ENCODE measurements at places on chromosomes 3 and 15.
A peak's percentile ranks its signal among the peaks of the same experiment; 100 is the strongest.

GRCh38 chr15:36323615-36324014 is 255.8 kb upstream of the CDIN1 start:
- DNase-seq = no peak

DNA sequence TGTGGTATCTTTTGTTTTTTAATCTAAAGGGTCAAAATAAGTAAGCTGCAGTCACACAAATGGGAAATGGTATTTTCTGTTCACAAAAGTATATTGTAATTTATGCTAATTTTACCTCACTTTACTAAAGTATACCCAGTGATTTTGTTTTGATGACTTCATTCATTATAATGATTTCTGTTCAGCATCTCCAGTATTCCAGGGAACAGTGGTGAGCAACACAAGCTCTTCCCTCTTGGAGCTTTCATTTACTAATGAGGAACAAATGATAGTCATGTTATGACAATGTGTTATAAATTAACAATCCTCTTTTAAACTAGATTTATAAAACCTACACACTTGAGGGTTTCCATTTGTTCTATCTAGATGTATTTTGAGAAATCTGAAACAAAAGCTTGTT is 20.5 kb upstream of the EIF3J start:
- DNase-seq = no peak

DNA sequence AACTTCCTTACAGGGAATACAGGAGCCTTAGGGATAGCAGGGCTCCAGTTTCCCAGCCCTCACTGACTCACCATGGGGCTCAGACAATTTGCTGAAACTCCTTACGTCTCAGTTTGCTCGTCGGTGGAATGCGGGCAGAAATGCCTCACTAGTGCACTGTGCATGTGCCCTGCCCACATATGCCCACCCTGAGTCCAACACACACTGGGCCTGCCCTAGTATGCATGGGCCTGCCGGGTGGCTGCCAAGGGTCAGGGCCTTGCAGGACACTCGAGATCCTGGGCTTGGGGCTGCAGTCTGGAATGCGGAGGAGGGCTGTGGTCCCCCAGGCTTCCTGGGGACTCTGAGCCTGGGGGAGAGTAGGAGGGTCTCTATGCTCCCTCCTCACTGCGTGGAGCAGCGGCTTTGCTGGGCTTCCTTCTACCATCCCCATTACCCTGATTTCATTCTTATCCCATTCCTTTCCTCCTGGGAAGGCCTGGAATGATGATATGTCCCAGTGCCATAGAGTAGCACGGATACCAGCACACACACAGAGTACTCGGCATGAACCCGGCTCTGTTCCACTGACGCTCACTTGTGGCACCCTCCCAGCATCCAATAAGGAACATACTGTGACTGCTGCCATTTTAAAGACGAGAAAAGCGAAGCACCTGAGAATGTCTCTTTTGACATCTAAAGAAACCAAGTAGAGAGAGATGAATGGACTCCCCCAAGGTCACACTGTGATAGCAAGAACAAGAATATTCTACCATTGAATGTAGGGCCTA is 124.2 kb downstream of the ASB7 start:
- DNase-seq = no peak

DNA sequence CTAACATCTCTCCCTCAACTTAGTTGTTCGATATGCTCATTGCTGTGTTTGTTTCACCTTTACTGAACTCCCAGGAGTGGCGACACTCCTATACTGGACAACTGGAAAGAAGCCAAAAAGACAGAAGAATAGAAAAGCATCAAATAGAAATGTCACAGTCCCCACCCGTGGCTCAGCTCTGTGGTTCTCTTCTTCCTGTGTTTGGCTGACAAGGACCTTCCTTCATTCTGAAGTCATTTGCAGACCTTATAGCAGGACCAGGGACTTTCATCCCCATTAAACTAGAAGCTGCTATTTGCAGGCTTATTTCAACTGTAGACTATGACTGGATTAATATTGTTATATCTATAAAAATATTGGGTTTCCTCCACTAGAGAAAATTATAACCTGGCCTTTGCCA is 125.9 kb downstream of the NECTIN3 start:
- no peak for DNase-seq

DNA sequence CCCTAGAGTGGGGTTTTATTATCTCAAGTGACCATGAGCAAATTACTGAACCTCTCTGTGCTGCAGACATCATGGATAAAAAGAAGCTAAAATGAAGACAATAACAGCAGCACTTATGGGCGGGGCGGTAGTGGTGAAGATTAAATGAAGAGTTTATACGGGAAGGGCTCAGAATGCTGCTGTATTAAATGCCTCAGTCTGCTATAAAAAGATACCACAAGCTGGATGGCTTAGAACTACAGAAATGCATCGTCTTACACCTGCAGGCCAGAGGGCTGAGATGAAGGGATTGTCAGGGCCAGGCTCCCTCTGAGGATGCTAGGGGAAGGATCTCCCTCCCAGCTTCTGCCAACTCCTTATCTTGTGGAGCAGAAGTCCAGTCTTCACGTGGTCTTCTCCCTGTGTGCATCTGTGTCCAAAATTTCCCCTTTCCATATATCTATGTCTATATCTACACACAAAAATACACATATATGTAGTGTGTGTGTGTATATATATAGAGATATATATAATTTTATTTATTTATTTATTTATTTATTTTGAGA is 2.9 kb downstream of the ALG1L2 start:
- DNase-seq = no peak

- DNase-seq = no peak
Measured at GRCh38 chr3:14242490-14243311, 64.1 kb downstream of the LSM3 start.

GRCh38 chr3:138638641-138639040 is 30.1 kb downstream of the FAIM start:
- DNase-seq = no peak

DNA sequence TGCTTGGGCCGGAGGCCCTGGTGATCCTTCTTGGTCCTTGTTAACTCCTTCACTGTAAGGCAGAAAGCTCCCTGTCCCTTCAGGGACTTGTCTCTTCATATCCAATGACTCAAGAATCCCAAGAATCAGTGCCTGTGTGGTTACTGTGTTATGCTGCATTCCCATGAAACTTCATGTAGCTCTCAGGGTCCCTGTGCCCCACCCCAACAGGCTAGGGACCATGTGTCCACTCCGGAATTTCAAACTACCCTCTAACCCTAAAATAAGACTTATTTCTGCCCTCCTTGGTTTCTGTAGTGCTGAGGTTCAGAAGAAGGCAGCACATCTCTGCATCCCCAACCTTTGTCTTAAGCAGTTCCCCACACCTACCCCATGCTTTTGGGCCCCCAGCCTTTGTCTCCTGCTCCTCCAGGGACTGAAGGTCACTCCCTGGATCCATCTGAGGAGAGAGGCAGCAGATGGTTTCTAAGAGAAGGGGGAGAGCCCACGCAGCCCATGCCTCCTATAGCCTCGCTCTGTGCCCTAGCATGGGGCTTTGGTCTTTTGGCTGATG is 531 bp upstream of the MAP1A start:
- DNase-seq = no peak

DNA sequence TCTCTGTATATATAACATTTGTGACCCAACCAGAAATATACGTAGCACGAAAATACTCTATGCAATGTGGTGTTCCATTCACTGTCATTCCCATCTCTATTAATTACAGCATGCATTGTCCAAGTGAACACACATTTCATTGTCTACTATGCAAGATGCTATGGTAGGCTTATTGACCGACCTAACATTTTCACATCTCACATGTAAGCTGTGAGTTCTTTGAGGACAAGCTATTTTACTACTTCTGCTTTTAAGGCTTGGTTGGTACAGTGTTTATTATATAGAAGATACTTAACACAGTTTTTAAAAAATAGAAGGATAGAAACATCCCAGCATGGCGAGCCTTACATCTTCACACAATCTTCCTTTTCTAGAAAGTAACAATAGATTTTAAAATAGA is 164.4 kb downstream of the KLHL25 start:
- DNase-seq = no peak

GRCh38 chr3:131630097-131630496 is 127.3 kb upstream of the MRPL3 start:
- DNase-seq = no peak

DNA sequence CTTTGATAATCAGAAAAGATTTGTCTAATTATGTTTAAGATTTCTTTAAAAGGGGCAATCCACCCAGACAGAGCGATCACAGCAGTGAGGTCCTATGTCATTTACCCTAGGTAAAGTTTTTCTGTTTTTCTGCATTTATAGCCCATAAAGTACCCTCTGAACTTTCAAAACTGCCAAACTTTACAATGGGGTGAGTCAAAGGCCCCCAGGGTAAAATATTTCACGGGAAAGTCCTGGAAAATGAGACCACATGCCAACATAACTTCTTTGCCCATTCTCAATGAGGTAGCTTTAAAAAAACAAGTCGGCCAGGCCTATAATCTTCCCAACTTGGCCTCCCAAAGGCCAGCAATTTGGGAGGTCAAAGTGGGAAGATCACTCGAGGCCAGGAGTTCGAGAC is 53.0 kb downstream of the SUCLG2 start:
- no peak for DNase-seq

- peak; percentile 22 for DNase-seq
Measured at GRCh38 chr3:101828691-101829436, 20.4 kb upstream of the NFKBIZ start.

DNA sequence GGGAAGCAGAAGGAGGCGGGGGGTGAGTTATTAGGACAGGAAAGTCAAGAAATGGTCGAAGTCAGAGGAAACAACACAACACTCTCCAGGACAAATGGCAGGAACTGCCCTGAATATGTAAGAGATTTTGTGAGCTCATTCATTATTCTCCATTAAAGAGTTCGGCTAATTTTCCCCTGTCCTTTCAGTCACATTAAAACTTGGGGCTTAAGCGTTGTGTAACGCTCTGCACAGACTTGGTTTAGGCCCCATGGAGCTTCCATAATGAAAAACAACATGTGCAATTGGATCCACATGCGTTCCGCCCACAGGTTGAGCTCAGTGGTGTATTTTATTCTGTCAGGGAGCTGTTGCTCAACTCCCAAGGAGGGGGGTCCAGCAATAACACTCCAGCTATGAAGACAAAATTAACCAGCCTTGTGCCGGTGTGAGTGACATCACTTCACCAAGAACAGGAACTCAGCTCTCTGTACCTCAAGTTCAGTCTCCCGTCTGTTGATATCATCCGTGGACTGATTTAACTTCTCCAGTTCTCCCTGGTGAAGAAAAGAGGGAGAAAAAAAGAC is 2.3 kb downstream of the SH3BP5 start:
- DNase-seq = no peak

DNA sequence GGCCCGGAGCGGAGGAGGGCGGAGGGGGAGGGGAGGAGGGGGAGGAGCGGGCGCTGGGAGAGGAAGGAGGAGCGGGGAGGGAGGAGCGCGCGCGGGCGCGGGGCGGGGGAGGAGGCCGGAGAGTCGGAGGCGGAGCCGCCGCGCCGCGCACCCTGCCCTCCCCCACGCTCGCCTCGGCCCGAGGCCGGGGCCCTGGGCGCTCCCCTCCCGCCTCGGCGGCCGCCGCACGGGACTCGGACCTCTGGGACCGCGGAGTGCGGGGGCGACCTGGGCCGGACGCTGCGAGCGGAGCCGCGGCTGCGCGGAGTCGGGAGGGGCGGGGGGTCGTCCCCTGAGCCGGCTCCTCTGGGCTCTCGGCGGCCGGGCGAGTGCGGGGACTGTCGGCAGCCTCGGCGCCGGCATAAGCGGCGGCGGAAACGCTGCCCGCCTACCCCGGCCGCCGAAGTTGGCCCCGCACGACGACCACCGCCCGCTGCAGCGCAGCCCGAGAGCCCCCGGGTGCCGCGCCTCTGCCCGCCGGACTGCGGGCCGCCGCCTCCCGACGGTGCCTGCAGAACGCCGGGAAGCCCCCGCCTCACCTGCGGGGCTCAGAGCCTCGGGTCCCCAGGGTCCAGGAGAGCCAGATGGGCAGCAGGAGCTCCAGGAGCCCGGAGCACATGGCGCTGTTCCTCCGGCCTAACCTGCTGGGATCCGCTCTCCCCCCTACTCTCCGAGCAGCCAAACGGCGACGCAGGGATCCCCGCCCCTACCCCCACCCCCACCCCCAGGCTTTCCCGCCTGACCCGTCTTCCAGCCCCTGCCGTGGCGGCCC is 406 bp upstream of the GABRB3 start:
- no peak for DNase-seq

DNA sequence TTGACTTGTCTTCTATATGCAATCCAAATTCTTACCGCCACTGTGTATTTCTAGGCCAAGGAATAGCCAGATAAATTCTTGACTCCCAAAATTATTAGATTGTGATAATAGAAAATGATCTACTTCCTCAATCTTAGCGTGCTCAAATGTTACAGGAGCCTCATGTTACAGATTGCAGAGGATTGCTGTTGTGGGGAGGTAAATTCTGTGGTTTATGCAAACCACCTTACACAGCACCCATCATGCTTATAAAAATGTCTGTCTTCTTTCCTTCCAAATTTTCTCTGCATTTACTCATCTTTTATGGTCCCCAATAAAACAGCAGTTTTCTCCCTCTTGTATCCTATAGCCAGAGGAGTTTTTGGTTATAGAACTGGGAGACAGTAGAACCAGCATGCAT is 420.2 kb upstream of the ROBO1 start:
- no peak for DNase-seq

GRCh38 chr3:113783463-113783862 is 36.6 kb downstream of the ATP6V1A start:
- DNase-seq = no peak

Data from activated gamma-delta T cell treated with Interleukin-2 at 50 U/mL for 16 hours (primary cell).